ENCODE measurements at places on chromosomes 1 and 21.
A peak's percentile ranks its signal among the peaks of the same experiment; 100 is the strongest.

DNA sequence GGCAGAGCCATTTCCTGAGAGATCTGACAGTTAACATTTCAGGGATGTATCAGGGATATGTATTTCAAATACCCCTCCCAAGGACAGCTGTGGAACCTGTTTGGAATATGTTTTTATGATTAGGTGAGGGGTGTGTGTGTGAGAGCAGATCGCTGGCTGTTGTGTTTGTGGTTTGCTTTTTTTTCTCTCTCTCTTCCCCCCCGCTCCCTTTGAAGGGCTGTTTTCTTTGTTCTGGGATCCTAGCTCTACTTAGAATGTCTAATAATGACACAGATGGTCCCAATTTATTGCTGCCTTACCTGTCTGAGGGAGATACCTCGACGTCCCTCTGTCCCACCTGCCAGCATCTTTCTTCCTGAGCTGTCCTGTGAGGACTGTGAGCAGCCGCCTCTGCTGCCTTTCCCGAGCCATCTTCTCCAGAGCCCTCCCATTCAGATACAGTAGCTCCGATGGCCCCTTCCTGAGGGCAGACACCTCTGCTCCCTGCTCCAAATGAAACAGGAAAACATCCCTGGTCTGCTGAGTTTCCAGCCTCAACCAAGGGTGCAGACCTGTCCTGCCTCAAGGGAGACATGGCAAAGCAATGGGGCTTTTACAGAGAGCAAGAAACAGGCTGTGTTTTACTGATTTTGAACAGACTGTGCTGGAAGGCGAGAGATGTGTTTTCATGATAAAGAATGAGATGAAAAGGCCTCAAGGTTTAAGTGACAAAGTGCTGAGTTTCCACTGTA lies 138.0 kb upstream of the TNR start:
- no peak for DNase-seq

- DNase-seq, result peak; percentile 66
Observed at GRCh38 chr21:29299046-29299915, 559 bp downstream of the BACH1 start.

- DNase-seq, result no peak
Observed at GRCh38 chr1:54114001-54114400, 38.8 kb downstream of the CDCP2 start.

- DNase-seq, result no peak
Observed at GRCh38 chr1:158140764-158141192, 39.9 kb upstream of the CD1D start.

DNA sequence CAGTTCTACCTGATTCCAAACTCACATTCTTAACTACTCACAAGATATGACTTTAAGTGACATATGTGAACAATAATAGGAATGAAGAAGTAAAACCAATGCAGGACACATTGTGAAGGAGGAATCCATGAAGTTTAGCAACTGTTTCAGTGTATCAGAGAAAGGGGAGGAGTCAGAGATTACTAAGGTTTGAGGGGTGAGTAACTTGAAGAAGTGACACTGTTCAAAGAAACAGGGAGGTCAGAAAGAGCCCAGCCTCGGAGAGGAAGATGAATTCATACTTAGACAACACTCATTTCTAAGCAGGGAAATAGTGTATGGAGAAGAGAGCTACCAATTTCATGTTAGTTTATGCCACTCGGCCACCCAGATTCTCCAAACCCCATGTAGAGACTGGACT lies 28.2 kb upstream of the RPF1 start:
- no peak for DNase-seq

GRCh38 chr1:42433369-42433768 lies 22.5 kb downstream of the ZMYND12 start:
- DNase-seq, result no peak

DNA sequence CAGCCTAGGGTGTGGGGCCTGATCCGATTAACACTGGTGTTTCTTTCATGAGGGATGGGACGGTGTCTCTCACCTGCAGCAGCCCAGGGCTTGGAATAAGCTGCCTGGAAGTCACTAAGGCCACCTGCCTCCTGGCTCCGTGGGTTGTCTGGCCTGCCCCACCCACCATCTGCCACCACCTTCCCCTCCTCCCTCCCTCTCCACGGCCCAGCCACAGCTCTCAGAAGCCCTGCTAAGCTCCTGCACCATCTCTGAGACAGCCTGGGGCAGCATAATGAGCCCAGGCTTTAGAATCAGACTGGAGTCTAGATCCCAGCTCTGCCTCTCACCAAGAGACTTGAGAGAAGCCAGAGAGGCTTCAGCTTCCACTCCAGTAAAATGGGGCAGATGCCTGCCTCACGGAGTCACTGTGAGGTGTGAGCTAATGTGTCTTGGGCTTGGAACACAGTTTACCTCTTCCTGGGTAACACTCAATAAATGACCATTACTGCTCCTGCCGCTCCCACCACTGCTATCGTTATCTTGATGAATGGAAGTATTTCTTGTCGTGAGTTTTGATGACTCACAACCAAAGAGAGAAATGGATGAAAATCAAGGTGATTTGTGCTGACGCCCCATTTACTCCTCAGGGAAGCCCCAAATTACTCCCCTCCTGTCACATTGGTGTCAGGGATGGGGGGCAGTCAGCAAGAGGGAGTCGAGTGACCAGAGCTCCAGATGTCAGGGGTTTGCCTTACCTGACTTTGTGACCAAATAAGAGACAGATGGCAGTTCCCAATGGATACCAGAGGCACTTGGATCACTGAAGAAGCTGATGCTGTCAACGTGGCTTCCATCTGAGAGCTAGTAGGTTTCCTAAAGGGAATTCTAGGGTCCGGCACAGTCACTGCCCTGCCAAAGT lies 23.5 kb upstream of the C1QA start:
- DNase-seq, result no peak

DNA sequence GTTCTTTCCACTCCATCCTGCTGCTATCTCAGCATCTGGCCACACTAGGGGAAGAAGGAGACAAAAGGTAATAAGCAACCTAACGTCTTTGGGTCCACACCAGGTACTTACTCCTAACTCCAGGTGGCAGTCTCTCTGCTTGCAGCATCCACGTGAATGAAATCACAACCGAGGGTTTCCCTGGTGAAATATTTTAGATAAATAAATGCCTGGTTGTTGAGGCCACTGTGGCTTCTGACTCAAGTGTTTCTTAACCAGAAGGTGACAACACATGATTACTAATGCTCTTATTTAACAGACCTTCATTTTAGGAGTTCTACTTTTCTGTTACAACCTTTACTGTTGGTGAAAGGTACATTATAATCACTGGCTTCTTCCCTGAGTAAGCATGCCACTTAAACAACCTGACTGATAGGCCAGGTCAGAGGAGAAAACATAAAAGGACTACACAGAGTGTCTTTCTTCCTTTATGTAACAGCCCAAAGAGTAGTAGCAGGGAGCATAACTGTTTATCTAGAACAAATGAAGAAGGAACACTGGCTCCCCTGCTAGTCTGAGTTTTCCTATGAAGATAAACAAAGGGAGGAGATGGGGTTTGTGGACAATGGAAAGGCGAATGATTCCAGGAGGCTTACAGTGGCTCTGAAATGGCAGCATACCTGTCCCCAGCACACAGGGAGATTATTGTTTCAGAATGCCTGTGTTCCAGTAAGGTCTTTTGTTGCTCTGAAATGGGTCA lies 59.9 kb downstream of the SYT6 start:
- no peak for DNase-seq

GRCh38 chr1:102937401-102937800 lies 170.9 kb downstream of the COL11A1 start:
- DNase-seq, result no peak

DNA sequence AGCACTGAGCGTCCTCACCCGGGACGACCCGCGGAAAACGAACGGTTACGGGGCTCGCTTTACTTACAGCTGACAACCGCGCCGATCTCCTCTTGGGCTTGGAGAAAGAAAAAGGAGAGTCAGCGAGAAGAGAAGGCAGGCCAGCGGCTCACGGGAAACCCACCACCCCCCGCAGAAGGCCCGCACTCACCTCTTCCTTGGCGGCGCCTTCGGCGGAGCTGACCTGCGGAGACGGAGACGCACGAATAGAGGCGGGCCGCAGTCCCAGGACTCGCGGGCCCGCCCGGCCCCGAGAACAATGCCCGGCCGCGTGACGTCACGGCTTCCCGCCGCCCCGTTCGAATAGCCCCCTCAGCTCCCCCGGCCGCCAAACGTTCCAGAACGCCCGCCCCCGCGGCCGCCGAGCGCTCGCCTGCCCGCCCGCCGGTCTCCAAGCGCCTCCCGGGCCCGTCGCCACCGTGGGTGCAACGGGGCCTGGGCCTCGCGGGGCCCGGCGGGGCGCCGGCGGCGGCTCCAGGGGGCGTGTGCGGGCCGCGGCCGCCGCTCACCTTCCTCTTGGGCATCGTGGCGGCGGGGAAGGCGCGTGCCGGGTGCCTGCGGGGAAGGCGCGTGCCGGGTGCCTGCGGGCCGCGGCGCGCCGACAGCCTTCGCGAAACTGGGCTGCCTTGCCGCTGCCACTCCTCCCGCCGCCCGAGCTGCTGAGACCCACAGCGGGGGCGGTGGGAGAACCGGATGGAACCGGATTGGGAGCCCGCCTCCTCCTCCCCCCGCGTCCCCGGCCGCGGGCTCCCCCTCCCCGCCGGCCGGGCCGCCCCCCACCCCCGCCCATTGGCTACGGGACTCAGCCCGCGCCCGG lies at the start of gene HMGN1:
HMGN1 (minus strand) TSS at position 734 of the 856 bp plus-strand sequence; CDS start at position 563, 171 bp downstream.
- DNase-seq, result peak; percentile 91

- DNase-seq, result peak; percentile 63
Observed at GRCh38 chr1:17494114-17494729, 45.3 kb upstream of the ARHGEF10L start.

DNA sequence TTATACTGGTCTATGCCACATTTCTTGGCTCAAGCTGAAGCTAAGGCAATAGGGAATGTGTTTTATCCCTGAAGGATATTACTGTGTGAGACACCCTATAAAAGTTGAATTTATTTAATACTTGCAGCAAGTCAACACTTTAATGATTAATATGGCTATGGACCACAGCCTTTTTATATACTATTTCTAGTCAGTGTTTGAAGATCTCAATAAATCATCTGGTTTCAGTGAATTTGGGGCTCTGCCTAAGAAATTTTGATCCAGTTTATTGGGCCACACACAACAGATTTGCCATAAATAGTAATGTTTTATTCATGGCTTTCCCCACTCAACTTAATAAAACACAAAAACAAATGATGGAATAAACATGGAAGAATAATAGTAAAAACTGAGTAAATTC lies 698.3 kb downstream of the ADGRL2 start:
- no peak for DNase-seq

GRCh38 chr1:12435639-12436344 lies 182.2 kb downstream of the DHRS3 start:
- DNase-seq, result no peak

DNA sequence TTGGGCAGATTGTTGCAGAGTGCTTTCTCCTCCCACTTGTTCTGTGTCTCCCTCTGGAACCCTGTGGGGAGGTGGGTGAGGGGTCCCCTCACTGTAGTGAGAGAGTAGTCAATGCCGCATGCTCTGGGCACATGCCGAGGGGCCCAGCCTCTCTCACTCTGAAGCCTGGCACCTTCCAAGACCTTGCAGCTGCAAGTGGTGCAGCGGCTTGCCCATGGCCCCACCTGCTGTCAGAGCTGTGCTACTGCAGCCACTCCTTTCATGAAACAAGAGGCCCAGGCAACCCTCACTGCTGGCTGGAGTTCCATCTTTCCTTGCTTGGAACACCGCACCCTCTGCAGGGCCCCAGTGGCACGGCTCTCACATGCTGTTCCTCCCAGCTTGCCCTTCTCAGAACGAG lies 58.4 kb upstream of the COL6A1 start:
- DNase-seq, result peak; percentile 50

DNA sequence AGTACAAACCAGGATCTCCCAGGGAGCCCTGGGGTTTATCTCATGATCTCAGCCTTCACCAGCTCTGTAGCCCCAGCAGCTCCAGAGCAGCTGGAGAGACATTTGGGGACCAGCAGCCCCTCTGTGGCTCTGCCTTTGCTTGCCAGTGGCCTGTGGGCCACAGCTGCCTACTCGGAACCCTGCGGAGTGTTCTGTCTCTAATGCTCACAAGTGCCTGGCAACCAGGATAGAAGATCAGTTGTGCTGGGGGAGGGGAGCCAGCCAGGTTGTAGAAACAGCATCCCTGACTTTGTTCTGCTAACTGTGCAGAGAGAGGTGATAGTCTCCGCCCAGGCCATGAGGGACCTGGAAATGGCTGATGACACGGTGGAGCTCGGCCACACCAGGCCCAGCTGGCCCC lies 50.9 kb upstream of the KCNJ15 start:
- no peak for DNase-seq

DNA sequence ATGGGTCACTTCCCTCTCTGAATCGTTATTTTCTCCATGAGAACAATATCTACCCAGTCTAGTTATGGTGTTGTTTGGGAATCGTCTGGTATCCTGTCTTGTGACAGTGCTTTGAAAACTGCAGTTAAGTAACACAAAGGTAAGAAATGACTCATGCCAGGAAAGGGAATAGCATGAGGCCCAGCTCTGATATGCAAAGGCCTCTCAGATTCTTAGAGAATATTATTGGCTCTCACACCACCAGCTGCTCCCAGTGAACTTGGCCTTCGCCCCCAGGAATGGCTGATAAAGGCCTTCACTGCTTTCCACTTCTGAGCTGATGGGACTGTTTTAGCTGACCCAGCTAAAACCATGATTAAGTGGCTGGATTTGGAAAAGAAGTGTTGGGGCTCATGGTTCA lies 27.1 kb downstream of the NEK2 start:
- DNase-seq, result peak; percentile 41

DNA sequence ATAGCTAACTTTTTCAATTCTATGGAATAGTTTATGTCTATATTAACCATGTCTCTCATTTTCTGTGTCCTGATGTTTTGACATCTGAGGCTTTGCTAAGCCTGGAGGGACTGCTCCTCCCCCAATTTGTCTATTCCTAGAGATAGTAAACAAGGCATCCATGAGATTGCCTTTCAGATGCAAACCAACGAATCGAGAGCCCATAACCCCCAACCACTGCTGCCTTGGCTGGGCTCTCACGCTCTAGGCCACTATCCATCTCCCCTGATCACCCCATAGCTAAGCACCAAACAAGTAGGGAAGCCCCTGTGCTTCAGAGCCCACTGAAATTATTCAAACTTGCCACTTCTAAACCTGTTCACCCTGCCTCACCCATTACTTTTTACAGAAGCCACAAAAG lies 437.7 kb downstream of the SETD4 start:
- no peak for DNase-seq

GRCh38 chr1:234672349-234673135 lies 62.6 kb upstream of the IRF2BP2 start:
- DNase-seq, result no peak

DNA sequence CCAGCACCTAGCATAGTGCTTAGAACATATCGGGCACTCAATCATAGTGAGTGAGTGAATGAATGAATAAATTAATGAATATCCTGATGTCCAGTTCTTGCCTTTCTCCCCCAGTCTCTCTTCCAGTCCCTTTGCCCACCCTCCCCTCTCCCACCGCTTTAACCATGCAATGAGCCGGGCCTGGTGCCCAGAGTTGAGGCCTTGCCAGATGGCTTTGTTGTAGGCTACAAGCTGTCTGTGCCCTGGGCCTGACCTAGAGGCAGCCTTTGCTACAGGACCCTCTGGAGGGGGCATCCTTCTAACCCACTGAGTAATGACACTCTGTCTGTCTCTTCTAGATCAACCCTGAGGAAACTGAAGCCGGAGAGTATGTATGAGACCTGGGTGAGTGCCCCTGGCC lies 6.9 kb downstream of the CASQ1 start:
- no peak for DNase-seq

All from body of pancreas (tissue), 4 donors.